ENCODE measurements at places on chromosomes 6 and 20. TPM values are rescaled to one million over a fixed set of nuclear protein-coding genes. Genes with fewer than 3 reads are reported as not detected.

Gene NNAT
- 31.4 TPM for total RNA-seq

Gene EDEM2
- 15.1 TPM for total RNA-seq

Gene AGER
- 1.5 TPM for total RNA-seq

Gene CDC5L
- 38.4 TPM for total RNA-seq

Gene RWDD1
- 37.1 TPM for total RNA-seq

Gene EZR
- 95.1 TPM for total RNA-seq

Gene SEL1L2
- 1.9 TPM for total RNA-seq

Gene DAAM2
- total RNA-seq: 21.1 TPM

Gene ELMO2
- total RNA-seq: 41.6 TPM

Gene OLIG3
- total RNA-seq: not detected

Gene NRSN1
- total RNA-seq: 0.90 TPM

Gene HCRTR2
- total RNA-seq: 0.16 TPM

Gene FLRT3
- 53.7 TPM for total RNA-seq

Gene SYNDIG1
- 2.2 TPM for total RNA-seq

Gene GABRR2
- 1.1 TPM for total RNA-seq

Gene CYP24A1
- 2.6 TPM for total RNA-seq

Gene TRAPPC3L
- total RNA-seq: 0.42 TPM

Gene CST2
- total RNA-seq: not detected

Gene SIRPD
- total RNA-seq: not detected

Gene GRM1
- total RNA-seq: 0.16 TPM

Gene PI16
- 67.1 TPM for total RNA-seq

Gene MMP24
- 1.5 TPM for total RNA-seq

Gene PROCR
- total RNA-seq: 43.0 TPM

Gene MOXD1
- total RNA-seq: 123 TPM

Gene PLN
- 178 TPM for total RNA-seq

Gene ACSS1
- 11.1 TPM for total RNA-seq

Gene CGA
- not detected for total RNA-seq

Gene RBPJL
- total RNA-seq: not detected

Gene GSTA1
- not detected for total RNA-seq

Gene TAGAP
- 2.5 TPM for total RNA-seq

Gene ARFGEF2
- 47.3 TPM for total RNA-seq

Gene IL22RA2
- total RNA-seq: not detected

Gene TFAP2B
- 0.48 TPM for total RNA-seq

Gene MUC21
- not detected for total RNA-seq

Gene CRISP2
- not detected for total RNA-seq

Gene TNNC2
- 23.2 TPM for total RNA-seq

Gene HLA-DRB1
- total RNA-seq: 10.2 TPM

Gene STK4
- 37.5 TPM for total RNA-seq

Gene SULF2
- 34.7 TPM for total RNA-seq

Gene SYCP2L
- total RNA-seq: 8.2 TPM

Gene PDYN
- total RNA-seq: not detected

Gene LTB
- 2.1 TPM for total RNA-seq

Gene SLC4A11
- 0.37 TPM for total RNA-seq

Measured in urinary bladder (tissue), 4 donors.